ENCODE measurements at places on chromosomes 3 and 15. TPM values are rescaled to one million over a fixed set of nuclear protein-coding genes. Genes with fewer than 3 reads are reported as not detected.

- peak; percentile 45 for DNase-seq
Observed at GRCh38 chr15:71443538-71443937, 328.3 kb downstream of the THSD4 start.

DNA sequence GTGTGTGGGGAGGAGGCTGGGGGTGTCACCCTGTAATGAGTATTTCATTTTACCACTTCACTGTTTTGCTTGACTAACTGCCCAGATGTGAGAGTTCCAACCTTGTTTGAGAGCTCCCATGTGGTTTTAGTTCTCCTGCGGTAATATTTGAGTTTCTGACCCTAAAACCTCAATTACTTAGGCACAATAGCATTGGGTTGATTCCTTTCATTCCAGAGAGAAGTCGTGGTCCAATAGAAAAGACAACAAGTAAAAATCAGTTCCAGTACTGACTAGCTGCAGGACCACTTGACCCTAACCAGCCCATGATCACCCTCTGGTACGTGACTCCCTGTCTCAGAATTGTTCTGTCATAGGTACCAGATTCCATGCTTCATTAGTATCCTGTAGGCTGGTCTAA, 630.4 kb downstream of the CADM2 start:
- peak; percentile 15 for DNase-seq

Gene CD80
- not detected for total RNA-seq

DNA sequence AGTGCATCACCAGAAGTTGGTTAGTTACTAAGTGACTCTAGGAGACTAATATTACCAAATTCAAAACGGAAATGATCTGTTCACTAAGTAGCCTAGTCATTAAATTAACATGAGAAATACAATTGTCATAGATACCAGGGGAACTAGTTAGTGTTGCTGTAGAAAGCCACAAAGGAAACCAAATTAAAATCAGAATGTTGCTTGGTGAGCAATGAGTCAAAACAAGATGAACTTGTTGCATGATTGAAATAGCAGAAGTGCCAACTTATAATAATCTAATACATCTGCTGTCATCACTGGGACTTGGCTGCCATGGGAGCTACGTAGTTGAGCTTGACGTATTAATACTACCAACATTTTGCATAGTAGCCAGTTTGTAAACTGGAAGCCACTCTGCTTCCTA, 458.1 kb downstream of the DIPK2A start:
- peak; percentile 3 for DNase-seq

DNA sequence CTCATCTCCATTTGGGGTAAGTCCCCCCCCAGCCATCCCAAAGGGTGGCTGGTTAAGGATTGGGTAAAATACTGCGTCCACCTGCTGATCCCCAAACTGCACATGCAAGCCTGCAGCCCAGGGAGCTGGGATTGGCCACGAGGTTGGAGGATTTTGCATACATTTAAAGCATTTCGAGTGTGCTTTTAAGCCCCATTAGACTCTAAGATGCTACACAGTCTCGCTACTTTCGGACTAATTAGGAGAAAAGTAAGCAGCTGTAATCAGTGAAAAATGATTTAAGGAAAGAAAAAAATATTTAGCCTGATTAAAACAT, 23.9 kb downstream of the SLC6A6 start:
- no peak for DNase-seq
